ENCODE measurements at places on chromosomes 11 and 22.

GRCh38 chr22:41823797-41824196, 9.1 kb upstream of the SREBF2 start:
- no peak for DNase-seq

DNA sequence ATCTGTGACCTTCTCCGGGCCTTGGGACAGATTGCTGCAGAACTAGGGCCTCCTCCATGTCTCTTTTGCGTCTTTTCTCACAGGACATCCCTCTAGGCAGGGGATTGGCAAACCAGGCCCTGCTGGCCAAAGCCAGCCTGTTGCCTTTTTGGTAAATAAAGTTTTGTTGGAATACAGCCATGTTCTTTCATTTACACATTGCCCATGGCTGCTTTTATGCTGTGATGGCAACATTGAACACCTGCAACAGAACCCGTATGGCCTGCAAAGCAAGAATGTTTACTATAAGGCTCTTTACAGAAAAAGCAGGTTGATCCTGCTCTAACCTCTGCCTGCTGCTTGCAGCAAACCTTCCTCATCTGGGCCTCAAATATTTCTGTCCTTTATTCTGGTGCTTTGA, 56.8 kb upstream of the B3GAT1 start:
- DNase-seq = no peak

DNA sequence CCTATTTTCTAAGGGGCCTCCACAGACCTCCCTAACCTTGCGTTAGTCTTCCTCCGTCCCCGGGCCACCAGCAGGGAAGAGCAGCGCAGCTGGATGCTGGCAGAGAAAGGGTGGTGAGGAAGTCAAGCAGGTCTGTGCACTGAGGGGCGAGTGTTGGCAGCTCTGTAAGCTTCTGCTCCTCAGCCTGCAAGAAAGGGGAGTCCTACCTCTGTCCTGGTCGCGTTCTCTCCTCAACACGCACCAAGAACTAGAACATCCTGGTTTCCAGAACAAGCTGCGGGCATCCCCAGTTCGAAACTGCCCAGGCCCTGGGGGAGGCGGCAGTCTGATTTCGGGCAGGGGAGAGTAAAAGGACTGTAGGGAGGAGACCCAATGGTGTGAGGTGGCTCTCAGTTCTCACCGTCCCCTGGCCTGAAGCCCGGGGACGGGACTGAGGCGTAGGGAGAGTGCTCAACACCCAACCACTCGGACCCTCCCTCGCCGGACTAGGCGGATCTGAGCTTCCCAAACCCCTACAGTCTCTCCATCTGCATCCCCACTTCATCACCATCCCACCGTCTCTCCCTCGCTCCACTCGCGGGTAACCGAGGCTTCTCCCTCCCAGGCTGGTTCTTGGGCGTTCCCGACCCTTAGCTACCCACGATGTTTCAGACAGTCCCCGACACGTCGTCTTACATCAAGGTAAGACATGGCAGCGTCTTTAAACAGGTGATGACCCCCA, 7.7 kb upstream of the FLI1 start:
- no peak for DNase-seq

DNA sequence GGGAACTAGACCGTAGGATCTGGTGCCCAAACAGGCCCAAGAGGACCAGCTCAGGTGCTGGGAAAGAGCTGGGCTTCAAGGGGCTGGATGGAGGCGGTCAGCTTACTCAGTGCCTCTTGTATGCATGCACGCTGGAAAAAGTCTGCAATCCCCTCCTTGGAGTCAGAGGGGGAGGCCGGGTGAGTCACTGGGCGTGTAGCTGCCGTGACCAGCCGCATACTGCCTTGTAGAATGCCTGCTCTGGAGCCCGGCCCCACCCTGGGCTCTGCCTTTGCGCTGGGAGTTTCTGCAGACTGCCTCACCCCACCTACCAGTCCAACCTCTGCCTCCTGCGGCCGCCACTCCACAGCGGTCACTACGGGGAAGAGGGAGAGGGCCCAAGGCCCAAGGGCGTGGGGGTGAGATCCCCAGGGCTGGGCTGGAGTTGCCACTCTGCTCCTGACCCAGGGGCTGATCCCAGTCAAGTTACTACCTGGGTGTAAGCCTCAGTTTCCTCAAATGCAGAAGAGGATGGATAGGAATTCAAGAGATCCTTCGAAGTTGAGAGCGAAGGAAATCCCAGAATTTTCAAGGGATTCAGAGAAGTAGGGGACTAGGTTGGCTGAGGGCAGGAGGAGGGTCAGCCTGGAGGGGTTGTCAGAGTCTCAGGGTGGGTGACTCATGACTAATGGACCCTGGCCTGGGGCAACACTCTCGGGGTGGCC, 4.2 kb downstream of the MRGPRF start:
- DNase-seq = peak; percentile 41

- DNase-seq = peak; percentile 3
Measured at GRCh38 chr11:12016246-12016645, 7.8 kb upstream of the DKK3 start.

- no peak for DNase-seq
Measured at GRCh38 chr11:125454047-125454446, 42.0 kb downstream of the FEZ1 start.
